SJSA1 (cell line): ENCODE measurements at places on chromosomes 1 and 21. TPM values are rescaled to one million over a fixed set of nuclear protein-coding genes. Genes with fewer than 3 reads are reported as not detected.

- H3K4me1 ChIP-seq: no peaks in the 10 kb centered on the region
- H3K27ac ChIP-seq: no peak overlapping the region
- no peaks in the 10 kb centered on the region for H3K36me3 ChIP-seq
- no peak for DNase-seq
Measured at GRCh38 chr1:189693140-189693539, 784.5 kb downstream of the BRINP3 start.

- no peak for DNase-seq
- peaks cover 28% of the 10 kb centered on the region for H3K4me1 ChIP-seq
- H3K36me3 ChIP-seq: no peaks in the 10 kb centered on the region
- H3K4me3 ChIP-seq: no peak overlapping the region
- no peaks in the 10 kb centered on the region for H3K27me3 ChIP-seq
- H3K27ac ChIP-seq: no peak overlapping the region
Measured at GRCh38 chr1:58885998-58886397, 102.2 kb upstream of the JUN start.

DNA sequence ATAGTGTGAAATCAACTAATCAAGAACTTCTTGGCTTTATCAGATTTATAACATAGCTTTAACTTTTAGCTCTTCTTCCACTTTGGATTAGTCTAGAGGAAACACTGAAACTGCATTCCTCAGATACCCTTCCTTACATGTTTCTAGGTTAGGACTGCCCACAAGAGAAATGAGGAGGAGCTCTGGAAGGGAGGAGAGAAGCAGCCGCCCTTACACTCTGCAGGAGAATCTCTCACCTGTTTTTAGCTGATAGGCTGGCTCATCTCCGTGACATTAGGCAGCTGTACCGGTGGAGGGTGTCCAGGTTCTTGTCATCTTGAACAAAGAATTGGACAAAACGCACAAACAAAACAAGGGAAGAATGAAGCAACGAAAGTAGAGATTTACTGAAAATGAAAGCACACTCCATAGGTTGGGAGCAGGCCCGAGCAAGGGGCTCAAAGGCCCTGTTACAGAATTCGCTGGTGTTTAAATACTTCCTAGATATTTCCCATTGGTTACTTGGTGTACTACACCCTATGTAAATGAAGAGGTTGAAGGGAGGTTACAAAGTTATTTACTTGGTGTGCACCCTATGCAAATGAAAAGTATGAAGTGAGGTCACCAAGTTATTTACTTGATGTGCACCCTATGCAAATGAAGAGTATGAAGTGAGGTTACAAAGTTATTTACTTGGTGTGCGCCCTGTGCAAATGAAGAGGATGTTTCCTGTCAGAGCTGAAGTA is 524.9 kb upstream of the CHRM3 start:
- no peaks in the 10 kb centered on the region for H3K4me1 ChIP-seq
- H3K27ac ChIP-seq: no peak overlapping the region

The LCE2B gene
- not detected in 2 replicates for total RNA-seq

The SPRR1B gene
- total RNA-seq: not detected in 2 replicates

The LRRC38 gene
- total RNA-seq: not detected in 2 replicates
